ENCODE measurements at places on chromosomes 11 and 22.

DNA sequence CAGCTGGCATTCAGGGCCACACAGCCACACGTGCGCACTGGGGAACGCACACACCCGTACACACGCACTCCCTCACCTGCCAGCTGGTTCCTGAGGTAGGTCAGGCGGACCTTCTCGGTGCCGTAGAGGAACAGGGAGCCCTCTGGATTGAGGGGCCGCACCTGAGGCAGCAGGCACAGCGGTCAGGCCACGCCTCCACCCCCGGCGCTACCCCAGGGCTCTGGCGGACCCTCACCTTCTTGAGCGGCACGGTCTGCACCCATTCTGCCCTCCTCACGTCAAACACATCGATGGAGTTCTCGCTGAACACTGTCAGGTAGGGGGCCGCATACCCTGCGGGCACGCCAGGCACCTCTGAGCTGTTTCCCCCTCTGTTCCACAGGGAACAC, 17.0 kb downstream of the CDC42BPG start:
- no peak for DNase-seq

DNA sequence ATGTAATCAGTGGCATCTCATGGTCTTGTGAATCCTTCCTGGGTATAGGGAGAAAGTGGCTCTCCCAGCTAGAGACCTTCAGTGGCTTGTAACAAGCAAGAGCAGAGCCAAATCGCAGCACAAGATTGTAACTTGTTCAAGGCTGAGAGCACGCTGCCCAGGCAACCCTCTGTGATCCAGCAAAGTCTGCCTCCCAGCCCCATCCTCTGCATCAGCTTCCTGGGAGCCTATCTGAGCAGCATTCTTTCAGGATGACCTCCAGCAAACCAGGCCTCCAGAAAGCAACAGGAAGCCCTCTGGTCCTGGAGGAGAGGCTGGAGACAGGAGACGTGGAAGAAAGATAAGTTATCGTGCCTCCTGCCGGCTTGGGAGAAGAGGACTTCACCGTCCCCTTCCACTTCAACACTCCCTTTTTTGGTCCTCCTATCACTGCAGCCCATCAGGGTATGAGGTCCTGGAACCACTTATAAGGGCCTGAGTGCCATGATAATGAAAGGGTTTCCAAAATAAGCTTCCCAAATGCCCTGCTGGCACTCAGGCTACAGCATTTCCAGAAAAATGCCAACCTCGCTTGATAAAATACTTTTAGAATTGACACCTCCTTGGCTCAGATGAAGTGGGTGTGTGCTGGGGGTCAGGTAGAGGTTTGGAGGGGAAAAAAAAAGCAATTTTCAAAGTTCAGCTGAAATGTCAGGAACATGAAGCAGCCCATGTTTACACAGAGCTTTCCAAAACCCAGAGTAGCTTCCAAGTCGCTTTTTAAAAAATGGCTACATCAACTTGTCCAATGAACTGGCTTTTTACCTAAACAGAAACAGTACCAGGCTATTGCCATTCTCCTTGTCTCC, 80.2 kb downstream of the PLEKHA7 start:
- DNase-seq = no peak

DNA sequence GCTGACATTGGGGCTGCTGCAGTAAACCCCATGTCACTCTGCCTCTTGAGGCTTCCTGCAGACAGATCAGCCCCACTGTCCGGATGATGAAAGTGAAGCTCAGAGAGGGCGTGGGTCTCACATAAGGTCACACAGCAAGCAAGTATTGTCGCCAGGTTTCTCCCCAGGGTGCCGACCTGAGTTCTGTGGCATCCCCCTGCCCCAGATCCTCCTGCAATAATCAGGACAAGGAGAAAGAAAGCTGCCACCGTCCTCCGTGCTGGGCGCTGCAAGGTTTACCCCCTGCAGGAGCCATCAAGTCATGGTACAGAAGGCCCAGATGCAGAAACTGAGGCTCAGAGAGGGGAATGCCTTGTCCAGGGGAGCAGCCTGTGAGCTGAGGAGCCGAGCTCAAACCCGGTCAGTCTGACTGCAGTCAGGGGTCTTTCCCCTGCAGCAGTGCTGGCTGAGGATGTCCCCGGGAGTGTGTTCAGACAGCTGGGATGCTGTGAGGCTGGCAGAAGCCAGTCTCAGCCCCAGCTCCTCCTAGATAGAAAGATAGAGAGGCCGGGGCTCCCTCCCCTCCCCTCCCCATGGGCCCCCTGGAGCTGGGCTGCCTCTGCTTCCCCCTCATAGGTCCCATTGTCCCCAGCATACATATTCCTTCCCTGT, 13.2 kb downstream of the EMID1 start:
- no peak for DNase-seq

GRCh38 chr11:91997226-91997625, 227.4 kb upstream of the FAT3 start:
- no peak for DNase-seq
